MV-4-11 (cell line): ENCODE measurements at places on chromosomes 4 and X.

DNA sequence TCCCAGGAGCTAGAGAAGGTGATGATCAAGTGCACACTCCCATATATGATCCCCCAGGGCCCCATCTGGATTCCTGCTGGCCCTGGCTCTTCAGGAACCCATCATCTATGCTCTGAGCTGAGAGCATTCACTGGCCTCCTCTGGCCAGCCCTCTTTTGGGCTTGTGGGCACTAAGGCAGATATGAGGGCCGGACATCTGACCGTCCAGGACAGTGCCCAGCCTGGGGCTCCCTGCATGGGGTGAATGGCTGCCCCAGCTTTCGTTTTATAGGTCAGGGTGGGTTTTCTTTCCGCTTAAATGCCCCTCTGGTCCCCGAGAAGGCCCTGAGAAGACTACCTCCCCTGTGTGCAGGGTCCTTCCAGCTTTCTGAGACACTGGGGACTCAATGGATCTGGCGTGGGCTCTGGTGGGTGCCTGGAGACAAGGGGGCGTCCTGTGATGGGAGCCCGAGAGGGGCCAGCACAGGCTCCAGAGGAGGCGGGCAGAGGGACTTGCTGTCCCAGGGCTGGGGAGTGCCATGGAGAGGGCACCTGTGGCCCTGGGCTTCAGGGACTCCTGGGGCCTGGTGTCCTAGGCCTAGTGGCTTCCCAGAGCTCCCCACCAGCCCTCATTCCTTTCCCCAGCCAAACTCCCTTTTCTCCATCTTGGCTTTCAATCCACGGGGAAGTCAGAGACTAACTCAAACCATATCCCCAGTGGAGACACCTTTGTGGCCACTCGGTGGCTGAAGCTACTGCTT lies 39.5 kb upstream of the GRPEL1 start:
- DNase-seq: no peak

- DNase-seq: no peak
These were observed 69.5 kb downstream of the PLAC1 start for GRCh38 chrX:134588806-134589205.

DNA sequence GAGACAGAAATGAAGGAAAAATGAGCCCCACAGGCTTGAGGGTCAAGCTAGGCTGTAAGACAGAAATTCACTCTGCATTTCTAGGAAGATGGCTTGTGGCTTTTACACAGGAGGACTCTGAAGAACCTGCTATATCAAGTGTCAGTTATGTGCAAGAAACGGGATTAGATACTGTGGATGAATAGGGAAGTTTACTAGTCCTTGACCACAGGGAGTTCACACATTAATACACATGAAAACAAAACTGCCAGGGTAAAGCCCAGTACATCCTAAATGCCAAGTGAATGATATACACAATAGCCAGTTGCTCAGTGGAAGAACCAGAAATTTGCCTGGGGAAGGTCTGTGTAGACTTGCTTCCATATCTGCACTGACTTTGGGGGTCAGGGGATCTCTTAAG lies 53.5 kb downstream of the TMEM131L start:
- DNase-seq: peak; percentile 87

DNA sequence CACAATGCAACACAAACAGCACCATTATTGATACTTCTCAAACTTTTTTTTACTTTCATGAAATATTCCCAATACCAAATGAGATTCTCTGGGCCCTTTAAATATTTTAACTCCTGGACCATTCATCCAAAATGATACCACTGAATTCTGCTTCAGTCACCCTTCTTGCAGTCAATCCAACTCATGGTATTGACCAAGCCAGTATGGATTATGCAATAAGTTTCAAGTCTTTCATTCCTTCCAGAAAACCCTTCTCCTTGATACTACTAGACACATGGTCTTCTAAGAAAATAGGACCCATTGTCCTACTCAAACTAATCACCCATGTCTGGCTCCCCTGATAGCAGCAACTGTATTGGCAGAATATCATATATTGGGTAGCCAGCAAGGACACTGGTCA lies 23.0 kb downstream of the ZNF721 start:
- DNase-seq: peak; percentile 74

DNA sequence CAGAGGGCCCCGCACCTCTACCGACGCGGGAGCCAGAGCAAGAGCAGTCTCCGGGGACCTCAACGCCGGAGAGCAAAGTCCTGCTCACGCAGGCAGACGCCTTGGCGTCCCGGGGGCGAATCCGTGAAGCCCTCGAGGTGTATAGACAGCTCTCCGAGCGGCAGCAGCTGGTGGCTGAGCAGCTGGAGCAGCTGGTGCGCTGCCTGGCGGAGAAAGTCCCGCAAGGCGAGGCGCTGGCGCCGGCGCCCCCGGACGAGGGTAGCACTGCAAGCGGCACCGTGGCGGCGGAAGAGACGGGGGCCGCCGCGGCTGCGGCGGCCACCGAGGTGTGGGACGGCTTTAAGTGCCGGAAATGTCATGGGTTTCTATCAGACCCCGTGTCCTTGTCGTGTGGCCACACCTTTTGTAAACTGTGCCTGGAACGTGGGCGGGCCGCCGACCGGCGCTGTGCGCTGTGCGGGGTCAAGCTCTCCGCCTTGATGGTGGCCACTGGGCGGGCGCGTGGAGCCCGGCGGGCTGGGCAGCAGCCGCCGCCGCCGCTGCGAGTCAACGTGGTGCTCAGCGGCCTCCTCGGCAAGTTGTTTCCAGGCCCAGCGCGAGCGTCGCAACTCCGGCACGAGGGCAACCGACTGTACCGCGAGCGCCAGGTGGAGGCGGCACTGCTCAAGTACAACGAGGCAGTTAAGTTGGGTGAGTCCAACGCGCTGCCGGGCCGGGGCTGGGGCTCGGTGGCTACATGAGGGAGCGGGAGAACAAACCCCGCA lies 672 bp downstream of the LONRF3 start:
- DNase-seq: peak; percentile 16
